ENCODE measurements at places on chromosomes 1 and 21. TPM values are rescaled to one million over a fixed set of nuclear protein-coding genes. Genes with fewer than 3 reads are reported as not detected.
A peak's percentile ranks its signal among the peaks of the same experiment; 100 is the strongest.

PRXL2B gene
- 51.5 TPM for total RNA-seq

DNA sequence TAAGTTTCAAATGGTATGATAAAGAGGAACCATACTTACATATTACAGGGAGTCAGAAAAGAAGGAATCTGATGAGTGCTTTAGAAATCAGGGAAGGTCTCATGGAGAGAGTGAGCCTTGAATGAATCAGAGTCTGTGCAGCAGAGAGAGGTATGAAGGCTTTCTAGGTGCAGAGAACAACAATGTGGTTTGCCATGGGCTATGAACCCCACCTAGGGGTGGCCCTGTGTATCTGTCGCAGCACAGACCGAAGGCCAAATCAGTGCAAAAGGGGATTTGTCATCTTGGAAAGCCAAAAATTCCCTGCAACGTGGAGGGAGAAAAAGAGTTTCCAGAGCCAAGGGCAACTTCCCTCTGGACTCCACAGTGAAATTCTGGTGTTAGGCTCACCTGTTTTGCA, 3.5 kb downstream of the PAPPA2 start:
- H3K36me3 ChIP-seq, result no peaks in the 10 kb centered on the region
- H3K4me3 ChIP-seq, result no peak overlapping the region
- H3K4me1 ChIP-seq, result no peaks in the 10 kb centered on the region

- H3K27me3 ChIP-seq, result no peaks in the 10 kb centered on the region
- peak overlapping the region; percentile 93 for H3K4me3 ChIP-seq
- H3K4me1 ChIP-seq, result peaks cover 16% of the 10 kb centered on the region
- H3K36me3 ChIP-seq, result peaks cover 51% of the 10 kb centered on the region
- DNase-seq, result no peak
- H3K27ac ChIP-seq, result peak overlapping the region; percentile 24
Measured at GRCh38 chr21:26171258-26172100, 909 bp upstream of the APP start.

- no peak overlapping the region for H3K27ac ChIP-seq
- H3K36me3 ChIP-seq, result no peaks in the 10 kb centered on the region
- no peak for DNase-seq
- H3K27me3 ChIP-seq, result peaks cover 94% of the 10 kb centered on the region
- no peak overlapping the region for H3K4me3 ChIP-seq
Measured at GRCh38 chr1:159201642-159202041, 3.0 kb upstream of the ACKR1 start.

- no peak for DNase-seq
- H3K4me1 ChIP-seq, result no peaks in the 10 kb centered on the region
- H3K27me3 ChIP-seq, result no peaks in the 10 kb centered on the region
- H3K36me3 ChIP-seq, result no peaks in the 10 kb centered on the region
- no peak overlapping the region for H3K27ac ChIP-seq
Measured at GRCh38 chr1:4736254-4736653, 81.8 kb downstream of the AJAP1 start.

GRCh38 chr21:44756423-44757185, 45.0 kb downstream of the UBE2G2 start:
- H3K4me1 ChIP-seq, result peaks cover 6% of the 10 kb centered on the region
- peaks cover 42% of the 10 kb centered on the region for H3K27me3 ChIP-seq
- no peak overlapping the region for H3K4me3 ChIP-seq

- H3K36me3 ChIP-seq, result peaks cover 53% of the 10 kb centered on the region
- peak overlapping the region; percentile 73 for H3K4me3 ChIP-seq
- H3K27ac ChIP-seq, result peak overlapping the region; percentile 69
- H3K4me1 ChIP-seq, result peaks cover 18% of the 10 kb centered on the region
Measured at GRCh38 chr1:1021010-1021919, 1.3 kb downstream of the AGRN start.

GRCh38 chr1:153546796-153547559, 1.4 kb upstream of the S100A4 start:
- no peak for DNase-seq
- no peak overlapping the region for H3K4me3 ChIP-seq
- H3K27me3 ChIP-seq, result no peaks in the 10 kb centered on the region
- H3K36me3 ChIP-seq, result peaks cover 20% of the 10 kb centered on the region
- peaks cover 74% of the 10 kb centered on the region for H3K4me1 ChIP-seq

GRCh38 chr1:87084244-87084836, 169.9 kb downstream of the HS2ST1 start:
- no peak overlapping the region for H3K27ac ChIP-seq
- H3K4me1 ChIP-seq, result peaks cover 3% of the 10 kb centered on the region
- H3K4me3 ChIP-seq, result no peak overlapping the region
- DNase-seq, result no peak
- H3K27me3 ChIP-seq, result no peaks in the 10 kb centered on the region

GRCh38 chr1:184212649-184213314, 161.3 kb downstream of the TSEN15 start:
- peak overlapping the region; percentile 88 for H3K27ac ChIP-seq
- DNase-seq, result peak; percentile 80
- no peak overlapping the region for H3K4me3 ChIP-seq
- no peaks in the 10 kb centered on the region for H3K27me3 ChIP-seq
- H3K36me3 ChIP-seq, result peaks cover 11% of the 10 kb centered on the region

GRCh38 chr1:37177230-37177864, 143.0 kb upstream of the GRIK3 start:
- H3K4me3 ChIP-seq, result no peak overlapping the region
- peak; percentile 49 for DNase-seq

DNA sequence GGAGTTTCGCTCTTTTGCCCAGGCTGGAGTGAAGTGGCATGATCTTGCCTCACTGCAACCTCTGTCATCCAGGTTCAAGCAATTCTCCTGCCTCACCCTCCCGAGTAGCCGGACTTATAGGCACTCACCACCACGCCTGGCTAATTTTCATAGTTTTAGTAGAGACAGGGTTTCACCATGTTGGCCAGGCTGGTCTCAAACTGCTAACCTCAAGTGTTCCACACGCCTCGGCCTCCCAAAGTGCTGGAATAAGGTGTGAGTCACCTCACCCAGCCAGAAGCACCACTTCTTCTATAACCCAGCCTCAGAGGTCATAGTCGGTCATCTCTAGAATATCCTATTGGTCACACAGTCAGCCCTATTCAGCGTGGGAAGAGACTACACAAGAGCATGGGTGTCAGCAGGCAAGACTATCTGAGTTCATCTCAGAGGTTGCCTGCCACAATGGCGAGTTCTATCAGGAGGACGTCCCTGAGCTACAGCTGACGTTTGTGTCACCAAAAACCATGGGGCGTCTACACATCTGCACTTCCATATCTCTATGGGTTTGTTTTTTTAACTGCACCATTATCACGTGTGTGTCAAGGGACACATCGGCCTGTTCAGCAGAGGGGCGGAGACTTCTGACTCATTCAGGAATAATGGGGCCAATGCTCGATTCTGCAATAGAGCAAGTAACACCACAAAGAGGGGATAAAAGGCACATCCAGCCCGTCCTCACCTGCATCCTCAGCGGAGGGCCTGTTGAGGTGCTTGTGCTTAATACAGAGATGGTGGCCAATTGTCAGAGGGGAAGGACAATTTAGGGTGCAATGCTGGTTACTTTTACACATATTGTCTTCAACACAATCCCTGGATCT, 256.3 kb upstream of the IRF2BP2 start:
- no peaks in the 10 kb centered on the region for H3K27me3 ChIP-seq
- peaks cover 20% of the 10 kb centered on the region for H3K36me3 ChIP-seq
- peak overlapping the region; percentile 28 for H3K4me3 ChIP-seq
- peak overlapping the region; percentile 53 for H3K27ac ChIP-seq

- no peaks in the 10 kb centered on the region for H3K27me3 ChIP-seq
- H3K27ac ChIP-seq, result no peak overlapping the region
- H3K4me3 ChIP-seq, result no peak overlapping the region
- DNase-seq, result no peak
- no peaks in the 10 kb centered on the region for H3K36me3 ChIP-seq
Measured at GRCh38 chr1:32635508-32636277, 14.7 kb downstream of the ZBTB8OS start.
